ENCODE measurements at places on chromosomes 5 and 9. TPM values are rescaled to one million over a fixed set of nuclear protein-coding genes. Genes with fewer than 3 reads are reported as not detected.

Gene C5
- 37.8 TPM for total RNA-seq

Gene CDX1
- total RNA-seq, result not detected

Gene MUSK
- 3.7 TPM for total RNA-seq

Gene CMYA5
- total RNA-seq, result 2.7 TPM

Gene CBY3
- not detected for total RNA-seq

Gene SV2C
- 0.32 TPM for total RNA-seq

Gene CNTNAP3
- 5.2 TPM for total RNA-seq

Gene MYOZ3
- total RNA-seq, result 1.7 TPM

Gene BTNL9
- total RNA-seq, result 99.8 TPM

Gene INSYN2B
- 0.17 TPM for total RNA-seq

Gene GABRG2
- not detected for total RNA-seq
